Brain pericyte (primary cell): ENCODE measurements at places on chromosomes 7 and 10.

DNA sequence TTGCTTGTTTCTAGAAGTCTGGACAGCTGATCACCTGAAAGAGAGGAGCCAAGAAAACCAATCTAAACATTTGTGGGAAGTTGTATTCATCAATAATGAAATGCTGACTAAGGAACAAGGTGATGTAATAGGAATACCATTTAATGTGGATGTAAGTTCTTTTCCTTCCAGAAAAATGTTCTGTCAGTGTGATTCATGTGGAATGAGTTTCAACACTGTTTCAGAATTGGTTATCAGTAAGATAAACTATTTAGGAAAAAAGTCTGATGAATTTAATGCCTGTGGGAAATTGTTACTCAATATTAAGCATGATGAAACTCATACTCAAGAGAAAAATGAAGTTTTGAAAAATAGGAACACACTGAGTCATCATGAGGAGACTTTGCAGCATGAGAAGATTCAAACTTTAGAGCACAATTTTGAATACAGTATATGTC lies 39.8 kb upstream of the ZNF37A start:
- no peak for DNase-seq

- DNase-seq, result no peak
Measured at GRCh38 chr7:121366852-121367431, 29.2 kb downstream of the FAM3C start.

- DNase-seq, result no peak
Measured at GRCh38 chr7:70638158-70639107, 493.5 kb upstream of the GALNT17 start.

- no peak for DNase-seq
Measured at GRCh38 chr10:78207776-78208175, 174.1 kb downstream of the RPS24 start.

DNA sequence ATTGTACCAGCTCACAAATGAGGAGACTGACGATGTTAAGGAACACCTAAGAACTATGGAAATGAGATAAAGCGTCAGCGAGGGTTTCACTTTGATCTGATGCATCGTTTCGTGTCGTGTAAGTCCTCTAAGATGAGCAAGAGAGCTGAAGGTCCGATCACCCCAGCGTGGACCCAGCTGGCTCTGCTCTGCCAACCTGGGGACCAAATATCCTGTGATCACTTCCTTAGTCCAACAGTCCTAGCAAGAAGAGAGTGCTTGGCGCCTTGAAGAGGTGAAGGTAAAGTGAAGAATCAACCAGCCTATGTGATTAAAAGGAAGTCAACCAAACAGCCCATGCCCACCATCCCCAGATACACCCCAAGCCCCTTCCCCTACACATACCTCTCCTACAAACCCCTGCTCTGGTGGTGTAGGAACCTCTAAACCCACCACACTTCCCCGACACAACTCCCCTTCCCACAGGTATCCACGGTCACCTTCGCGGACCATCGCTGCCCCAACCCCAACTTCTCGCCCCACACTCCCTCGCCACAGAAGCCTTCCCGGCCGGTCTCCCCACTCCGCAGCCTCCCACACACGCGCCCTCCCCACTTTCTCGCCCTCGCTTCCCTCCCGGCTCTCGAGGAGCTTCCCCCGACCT lies 722 bp downstream of the UPF2 start:
- DNase-seq, result no peak

- DNase-seq, result no peak
Measured at GRCh38 chr7:95907337-95907736, 135.0 kb downstream of the DYNC1I1 start.

GRCh38 chr10:117450940-117451339 lies 75.7 kb upstream of the PDZD8 start:
- no peak for DNase-seq

DNA sequence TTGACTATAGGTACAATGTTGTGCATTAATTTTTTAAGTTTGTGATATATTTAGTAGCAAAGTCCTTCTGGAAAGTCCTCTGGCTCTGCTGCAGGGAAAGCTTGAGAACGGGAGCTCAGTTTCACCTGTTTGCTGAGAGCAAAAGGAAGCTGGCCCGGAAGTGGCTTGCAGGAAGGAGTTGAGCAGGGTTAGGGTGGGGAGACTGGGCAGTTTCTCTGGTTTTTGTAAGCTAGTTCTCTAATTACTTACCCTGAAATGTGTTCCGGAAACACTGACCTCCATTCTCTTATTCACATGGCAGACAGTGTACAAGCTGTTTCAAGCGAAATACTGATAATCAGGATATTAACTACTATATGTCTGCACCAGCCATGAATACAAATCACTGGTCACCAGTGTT lies 22.3 kb downstream of the MAP3K8 start:
- DNase-seq, result no peak

DNA sequence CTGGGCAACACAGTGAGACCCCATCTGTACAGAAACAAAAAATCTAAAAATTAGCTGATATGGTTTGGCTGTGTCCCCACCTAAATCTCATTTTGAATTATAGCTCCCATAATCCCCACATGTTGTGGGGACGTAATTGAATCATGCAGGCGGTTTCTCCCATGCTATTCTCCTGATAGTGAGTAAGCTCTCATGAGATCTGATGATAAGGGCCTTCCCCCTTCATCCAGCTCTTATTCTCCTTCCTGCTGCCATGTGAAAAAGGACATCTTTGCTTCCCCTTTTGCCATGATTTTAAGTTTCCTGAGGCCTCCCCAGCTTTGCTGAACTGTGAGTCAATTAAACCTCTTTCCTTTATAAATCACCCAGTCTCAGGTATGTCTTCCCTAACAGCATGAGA lies 136.5 kb downstream of the SFMBT2 start:
- no peak for DNase-seq

DNA sequence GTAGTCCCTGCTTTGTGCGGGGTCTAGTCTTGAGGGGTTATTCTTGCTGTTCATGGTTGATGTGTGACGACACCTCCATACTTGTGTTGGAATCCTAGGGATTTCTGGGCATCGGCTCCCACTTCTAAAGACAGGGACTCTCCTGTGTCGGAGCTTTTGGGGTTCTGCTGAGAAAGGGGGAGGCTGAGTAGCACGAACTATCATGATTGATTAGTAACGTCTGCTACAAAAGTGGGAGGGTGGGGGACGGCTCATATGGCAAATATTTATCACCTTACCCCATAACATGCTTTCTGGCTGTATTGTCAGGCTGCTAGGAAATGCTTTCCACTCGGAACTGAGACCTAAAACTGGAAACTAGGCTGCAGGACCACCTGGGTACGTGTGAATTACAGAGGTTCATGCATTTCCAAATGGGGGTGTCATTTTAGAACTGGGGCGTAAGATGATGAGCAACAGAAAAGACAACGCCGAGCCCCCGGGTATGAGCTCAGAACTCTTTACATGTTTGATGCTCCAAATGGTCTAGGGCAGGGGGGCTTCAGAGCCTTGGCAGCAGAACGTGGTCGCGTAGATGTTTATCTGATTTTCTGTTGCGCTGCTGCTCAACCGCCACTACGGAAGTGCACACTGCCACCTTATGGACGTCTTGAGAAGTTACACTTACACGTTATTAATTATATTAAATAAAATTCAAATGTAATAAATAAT lies 15.1 kb upstream of the NME8 start:
- no peak for DNase-seq

DNA sequence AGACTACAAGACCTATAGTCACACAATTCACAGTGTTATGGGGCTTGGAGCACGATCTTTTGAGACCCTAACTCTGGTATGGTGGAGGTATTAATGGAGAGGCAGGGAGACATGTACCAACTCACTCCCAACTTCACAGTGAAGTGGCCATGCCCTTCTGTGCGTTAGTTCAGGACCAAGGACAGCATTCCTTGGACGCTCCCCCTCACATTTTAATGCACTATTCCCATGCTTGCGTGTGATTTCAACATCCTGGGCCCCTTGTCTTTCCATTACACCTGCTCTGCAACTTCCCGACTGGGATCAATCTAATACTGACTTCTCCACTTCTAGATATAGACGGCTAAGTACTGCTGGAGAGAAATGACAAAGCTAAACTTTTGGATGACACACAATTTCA lies 72.7 kb downstream of the PLCE1 start:
- no peak for DNase-seq

DNA sequence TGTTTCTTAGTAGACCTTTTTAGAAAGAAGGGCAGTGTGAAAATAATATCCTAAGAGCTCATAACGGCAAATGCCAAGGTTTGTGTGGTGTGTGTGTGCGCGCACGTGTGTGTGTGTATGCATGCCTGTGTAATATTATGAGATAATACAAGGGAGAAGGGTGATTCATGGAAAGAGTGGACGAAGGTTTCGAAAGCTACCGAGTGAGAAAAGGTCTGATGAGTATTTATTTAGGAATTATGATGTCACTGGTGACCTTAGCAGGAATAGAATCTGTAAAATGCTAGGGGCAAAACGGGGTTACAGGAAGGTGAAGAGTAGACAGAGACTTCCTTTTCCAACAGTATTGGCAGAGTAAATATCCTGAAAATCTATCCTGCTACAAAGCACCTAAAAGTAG lies 107.3 kb downstream of the AHR start:
- DNase-seq, result peak; percentile 36

- no peak for DNase-seq
Measured at GRCh38 chr7:81774551-81774950, 4.7 kb upstream of the HGF start.

GRCh38 chr7:112726076-112726475 lies 64.1 kb downstream of the TMEM168 start:
- no peak for DNase-seq

GRCh38 chr7:108838198-108838597 lies 268.5 kb downstream of the DNAJB9 start:
- no peak for DNase-seq

DNA sequence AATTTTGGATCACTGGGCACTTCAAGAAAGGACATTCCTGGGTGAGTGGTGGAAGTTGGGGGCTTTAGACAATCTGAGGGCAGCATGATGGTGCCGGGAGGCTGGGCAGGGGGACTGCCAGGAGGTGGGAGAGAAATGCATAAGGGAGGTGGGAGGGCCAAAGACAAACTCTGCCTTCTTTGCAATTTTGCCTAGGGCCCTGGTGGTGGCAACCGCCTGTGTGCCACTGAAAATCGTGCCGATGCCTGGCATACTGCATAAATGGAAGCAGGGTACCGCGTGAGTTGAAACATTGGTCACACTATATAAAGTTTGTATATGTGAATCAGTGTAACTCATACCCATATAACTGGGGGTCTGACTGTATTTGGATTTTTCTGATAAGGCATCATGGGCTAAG lies 3.3 kb downstream of the LUC7L2 start:
- DNase-seq, result no peak

DNA sequence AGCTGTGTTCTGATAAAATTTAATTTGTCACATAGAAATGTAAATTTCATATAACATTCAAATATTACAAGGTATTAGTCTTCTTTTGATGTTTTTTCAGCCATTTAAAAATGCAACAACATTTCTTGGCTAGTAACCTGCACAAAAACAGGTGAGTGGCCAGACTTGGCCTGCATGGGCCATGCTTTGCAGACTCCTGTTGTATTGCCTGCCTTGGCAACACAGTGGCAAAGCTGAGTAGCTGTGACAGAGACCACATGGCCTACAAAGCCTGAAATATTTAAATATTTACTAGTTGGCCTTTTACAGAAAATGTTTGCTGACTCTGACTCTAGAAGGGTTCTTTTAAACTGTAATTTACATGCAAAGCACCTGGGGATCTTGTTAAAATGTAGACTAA lies 13.5 kb upstream of the TBX20 start:
- DNase-seq, result no peak

DNA sequence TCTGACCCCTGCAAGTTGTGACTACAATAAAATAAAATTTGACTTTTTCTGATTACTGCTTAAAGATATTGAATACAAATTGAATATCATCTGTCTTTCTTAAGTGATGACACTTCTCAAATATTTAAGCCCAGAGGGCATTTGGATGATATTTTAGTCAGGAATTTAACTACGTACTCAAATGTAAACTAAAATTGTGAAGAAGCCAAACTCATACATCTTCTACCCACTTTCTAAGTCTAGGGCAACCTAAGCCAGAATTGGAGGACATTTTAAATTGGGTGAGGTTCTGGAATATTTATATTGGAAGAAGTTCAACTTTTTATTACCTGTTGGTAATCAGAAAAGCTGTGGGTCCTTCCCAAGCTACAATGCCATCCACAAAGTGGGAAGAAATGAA lies 149.1 kb upstream of the WDR11 start:
- no peak for DNase-seq

- no peak for DNase-seq
Measured at GRCh38 chr10:130637089-130637676, 501.0 kb downstream of the GLRX3 start.

- no peak for DNase-seq
Measured at GRCh38 chr10:11232222-11232961, 214.7 kb downstream of the CELF2 start.

DNA sequence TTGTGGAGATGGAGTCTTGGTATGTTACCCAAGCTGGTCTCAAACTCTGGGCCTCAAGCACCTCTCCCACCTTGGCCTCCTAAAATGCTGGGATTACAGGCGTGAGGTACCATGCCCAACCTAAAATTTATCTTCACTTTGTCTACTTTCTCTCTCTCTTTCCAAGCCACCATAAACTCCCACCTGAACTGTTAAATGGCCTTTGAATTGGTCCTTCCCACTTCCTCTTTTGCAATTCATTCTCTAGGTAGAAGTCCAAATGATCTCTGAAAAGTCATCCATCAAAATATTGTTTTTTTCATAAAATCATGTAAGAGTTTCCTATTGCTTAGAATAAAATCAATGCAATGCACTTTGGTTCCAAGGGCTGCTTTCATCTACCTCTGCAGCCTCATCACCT lies 90.1 kb upstream of the CELF2 start:
- DNase-seq, result no peak

DNA sequence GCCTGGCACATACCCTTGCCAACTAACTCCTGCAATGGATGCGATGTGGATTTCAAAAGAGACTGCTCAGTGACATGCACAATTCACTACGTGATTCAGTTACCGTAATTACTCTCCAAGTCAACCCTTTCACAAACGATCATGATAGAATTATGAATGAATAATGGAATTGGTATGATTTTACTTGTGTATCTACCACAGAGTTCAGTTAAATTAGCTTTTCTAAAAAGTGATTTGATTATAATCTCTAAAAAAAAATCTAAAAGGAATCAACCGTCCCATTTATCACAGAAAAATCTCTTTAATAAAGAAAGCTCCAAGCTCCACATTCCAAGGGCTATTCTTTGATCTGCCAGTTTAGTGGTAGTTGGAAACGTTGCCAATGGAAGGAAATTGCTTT lies 30.4 kb upstream of the RSU1 start:
- DNase-seq, result no peak

DNA sequence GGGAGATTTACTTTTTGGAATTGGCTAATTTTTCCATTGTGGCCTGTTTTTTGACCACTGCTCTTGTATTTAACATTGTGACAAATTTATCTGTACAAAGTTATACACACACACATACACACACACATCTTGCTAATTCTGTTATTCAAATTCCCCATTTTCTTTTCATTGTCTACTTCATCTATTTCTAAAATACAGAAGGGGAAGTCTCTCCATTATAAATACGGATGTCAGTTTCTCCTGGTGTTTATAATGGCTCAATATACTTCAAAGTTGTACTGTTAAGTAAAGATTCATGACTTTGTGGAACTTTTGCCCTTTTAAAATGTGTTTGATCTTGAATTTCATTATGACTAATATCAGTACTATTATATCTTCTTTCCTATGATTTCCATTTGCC lies 81.0 kb downstream of the CNOT4 start:
- DNase-seq, result no peak

- DNase-seq, result no peak
Measured at GRCh38 chr10:128896116-128896795, 570.8 kb upstream of the MGMT start.
